ENCODE measurements at places on chromosomes 2 and 18. TPM values are rescaled to one million over a fixed set of nuclear protein-coding genes. Genes with fewer than 3 reads are reported as not detected.

DNA sequence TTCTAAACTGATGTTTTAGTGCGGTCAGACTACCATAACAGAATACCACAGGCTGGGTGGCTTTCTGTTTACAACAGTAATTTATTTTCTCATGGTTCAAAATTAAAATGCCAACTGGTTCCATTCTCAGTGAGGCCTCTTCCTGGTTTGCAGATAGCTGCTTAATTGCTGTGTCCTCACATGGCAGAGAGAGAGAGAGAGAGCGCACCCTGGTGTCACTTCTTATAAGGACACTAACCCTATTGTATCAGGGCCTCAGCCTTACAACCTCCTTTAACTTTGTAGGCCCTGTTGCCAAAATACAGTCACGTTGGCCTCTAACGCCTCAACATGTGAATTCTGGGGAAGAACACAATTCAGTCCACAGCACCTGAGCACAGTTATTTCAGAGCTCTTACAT lies 37.5 kb upstream of the ZNF385B start:
- DNase-seq = no peak

GRCh38 chr2:12091201-12091806 lies 344.9 kb downstream of the LPIN1 start:
- no peak for DNase-seq

- no peak for DNase-seq
Measured at GRCh38 chr2:217117523-217117922, 257.7 kb upstream of the TNP1 start.

DNA sequence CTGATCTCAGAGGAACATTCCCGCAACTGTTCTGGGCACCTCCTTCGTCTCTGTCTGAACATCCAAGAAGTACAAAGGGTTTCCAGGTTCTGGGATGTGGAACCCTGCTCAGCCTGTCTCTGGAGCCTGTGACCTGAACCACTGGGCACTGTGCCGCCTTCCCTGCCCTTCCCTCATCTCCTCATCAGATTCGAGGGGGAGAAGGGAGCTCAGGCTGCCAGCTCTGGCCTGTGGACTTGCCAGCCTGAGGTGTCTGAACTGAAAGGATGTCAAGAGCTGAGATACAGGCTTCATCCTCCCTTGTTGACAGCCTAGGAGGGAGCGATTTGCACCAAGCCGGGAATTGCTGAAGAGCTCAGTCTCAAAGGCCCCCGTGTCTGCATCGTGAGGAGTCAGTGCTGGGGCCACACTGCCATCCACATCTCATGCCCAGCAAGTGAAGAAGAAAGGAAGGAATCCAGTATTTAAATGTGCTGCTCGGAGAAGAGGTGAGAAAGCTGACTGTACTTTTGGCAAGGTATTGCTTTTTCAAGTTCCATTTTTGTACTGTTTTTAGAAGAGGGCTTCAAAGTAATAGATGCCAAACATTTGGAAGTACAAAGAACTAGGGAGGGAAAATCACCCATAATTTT lies 12.6 kb downstream of the NEU2 start:
- no peak for DNase-seq

- DNase-seq = no peak
Measured at GRCh38 chr2:222842491-222843174, 18.2 kb upstream of the ACSL3 start.

DNA sequence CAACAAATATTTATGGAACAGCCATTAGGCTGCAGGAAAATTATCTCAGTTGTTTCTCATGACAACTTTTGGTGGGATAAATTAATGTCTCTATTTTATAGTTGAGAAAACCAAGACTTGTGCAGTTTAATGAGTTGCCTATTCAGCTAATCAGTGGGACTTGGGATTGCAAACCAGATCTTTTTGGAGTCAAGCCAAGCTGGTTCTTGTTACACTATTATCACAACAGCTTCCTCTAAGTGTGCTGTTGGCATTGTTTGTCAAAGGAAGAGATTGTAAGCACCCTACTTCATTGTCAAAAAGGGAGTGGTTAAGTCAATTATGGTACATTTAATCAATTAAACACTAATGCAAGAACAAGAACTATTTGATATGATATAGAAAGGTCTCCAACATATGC lies 119.2 kb downstream of the PAX3 start:
- no peak for DNase-seq

- DNase-seq = no peak
Measured at GRCh38 chr18:4720518-4720917, 265.4 kb upstream of the DLGAP1 start.

- no peak for DNase-seq
Measured at GRCh38 chr2:201622306-201622970, 20.9 kb downstream of the TMEM237 start.

PRKAG3 gene
- not detected for polyA plus RNA-seq

IL18RAP gene
- not detected for polyA plus RNA-seq

SH3BP4 gene
- polyA plus RNA-seq = 224 TPM

LONRF2 gene
- 0.83 TPM for polyA plus RNA-seq

Measured in AG04450 (cell line).